Keratinocyte (primary cell): ENCODE measurements at places on chromosomes 7 and 10. TPM values are rescaled to one million over a fixed set of nuclear protein-coding genes. Genes with fewer than 3 reads are reported as not detected.

GRCh38 chr7:72268796-72269195, 143.3 kb downstream of the CALN1 start:
- no peaks in the 10 kb centered on the region for H3K4me1 ChIP-seq
- H3K4me3 ChIP-seq = no peak overlapping the region
- no peak for DNase-seq
- H3K27ac ChIP-seq = no peak overlapping the region
- no peaks in the 10 kb centered on the region for H3K27me3 ChIP-seq
- no peaks in the 10 kb centered on the region for H3K36me3 ChIP-seq

DNA sequence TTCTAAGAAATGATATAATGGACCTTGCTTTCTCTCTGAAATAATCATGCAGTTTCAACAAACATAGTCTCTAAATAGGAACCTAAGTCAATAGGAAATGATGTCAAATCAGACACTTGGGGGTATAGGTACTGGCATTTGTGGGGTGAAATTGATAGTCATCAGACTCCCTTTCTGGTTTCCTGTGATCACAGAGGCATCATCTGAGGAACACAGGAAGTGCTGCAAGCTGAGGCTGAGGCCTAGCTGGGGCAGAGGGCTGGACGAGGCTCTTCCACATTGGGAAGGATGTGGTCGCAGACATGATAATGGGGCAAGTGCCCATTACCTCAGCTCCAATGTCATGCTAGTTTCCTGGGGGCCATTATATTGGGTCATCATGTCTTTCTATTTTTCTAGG, 33.5 kb upstream of the TARP start:
- H3K36me3 ChIP-seq = no peaks in the 10 kb centered on the region
- H3K27ac ChIP-seq = no peak overlapping the region

Gene TRIM73
- polyA plus RNA-seq = 0.21 to 0.54 TPM in 2 of 3 replicates, not detected in the other

DNA sequence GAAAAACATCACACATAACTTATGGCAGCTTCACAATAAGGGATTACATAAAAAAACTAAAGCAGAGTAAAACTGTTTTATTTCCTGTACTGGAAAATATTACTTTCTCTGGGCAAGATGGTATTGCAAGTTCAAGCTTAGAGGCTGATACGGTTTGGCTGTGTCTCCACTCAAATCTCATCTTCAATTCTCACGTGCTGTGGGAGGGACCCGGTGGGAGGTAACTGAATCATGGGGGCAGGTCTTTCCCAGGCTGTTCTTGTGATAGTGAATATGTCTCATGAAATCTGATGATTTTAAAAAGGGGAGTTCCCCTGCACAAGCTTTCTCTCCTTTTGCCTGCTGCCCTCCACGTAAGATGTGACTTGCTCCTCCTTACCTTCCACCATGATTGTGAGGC, 5.1 kb upstream of the LRRC27 start:
- peaks cover 10% of the 10 kb centered on the region for H3K4me1 ChIP-seq
- no peaks in the 10 kb centered on the region for H3K27me3 ChIP-seq
- peaks cover 1% of the 10 kb centered on the region for H3K36me3 ChIP-seq
- DNase-seq = no peak
- H3K27ac ChIP-seq = no peak overlapping the region

- no peaks in the 10 kb centered on the region for H3K36me3 ChIP-seq
- no peak overlapping the region for H3K27ac ChIP-seq
- no peak for DNase-seq
- no peaks in the 10 kb centered on the region for H3K27me3 ChIP-seq
Observed at GRCh38 chr7:117250801-117251200, 72.1 kb downstream of the WNT2 start.
